ENCODE measurements at places on chromosomes 1 and 21.

DNA sequence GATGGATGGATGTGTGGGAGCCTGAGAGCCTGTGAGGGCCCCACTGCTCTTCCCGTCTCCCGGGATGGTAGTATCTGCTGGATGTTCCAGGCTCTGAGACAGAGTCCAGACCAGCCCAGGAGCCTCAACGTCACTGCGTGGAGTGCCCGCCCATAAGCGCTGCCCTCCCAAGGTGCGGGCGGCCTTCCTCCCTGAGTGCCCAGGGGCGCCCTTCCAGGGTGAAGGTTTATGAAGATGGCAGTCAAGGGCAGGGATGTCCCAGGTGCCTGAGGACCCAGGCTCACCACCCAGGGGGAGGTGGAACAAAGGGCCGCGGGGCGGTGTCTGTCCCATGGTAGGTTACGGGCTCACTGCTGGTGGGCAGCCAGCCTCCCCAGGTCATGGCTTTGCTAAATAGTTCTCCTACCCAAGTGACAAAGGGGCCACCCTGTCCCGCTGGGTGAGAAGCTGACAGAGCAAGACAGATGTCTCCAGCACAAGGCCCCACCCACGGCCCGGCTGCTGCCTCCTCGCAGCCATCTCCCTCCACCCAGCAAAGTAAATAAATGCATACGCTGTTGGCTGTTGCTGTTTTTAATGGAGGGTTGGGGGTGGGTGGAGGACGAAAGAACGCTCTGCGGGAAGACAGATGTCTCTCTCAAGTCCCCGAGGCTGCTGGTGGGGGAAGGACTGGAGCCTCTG, 9.0 kb upstream of the GPR153 start:
- peak; percentile 83 for DNase-seq

DNA sequence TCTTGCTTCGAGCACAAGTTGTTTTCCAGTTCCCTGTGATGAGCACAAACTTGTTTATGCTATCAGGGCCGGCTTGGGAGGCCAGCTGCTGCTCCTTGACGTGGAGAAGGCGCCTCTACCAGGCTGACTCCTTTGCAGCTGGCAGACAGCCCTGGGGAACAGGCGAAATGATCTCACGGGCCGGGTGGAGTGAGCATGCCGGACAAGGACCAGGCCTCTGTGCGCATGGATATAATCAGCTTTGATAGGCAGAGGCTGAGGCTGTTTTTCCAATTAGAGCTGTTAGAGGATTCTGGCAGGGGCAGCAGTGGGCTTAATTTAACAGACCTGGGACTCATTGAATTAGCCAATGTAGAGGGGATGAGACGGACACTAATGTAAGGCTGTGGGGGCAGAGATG, 38.9 kb downstream of the FAM163A start:
- DNase-seq = peak; percentile 98

GRCh38 chr1:33684396-33685179, 179.3 kb upstream of the HMGB4 start:
- DNase-seq = no peak

DNA sequence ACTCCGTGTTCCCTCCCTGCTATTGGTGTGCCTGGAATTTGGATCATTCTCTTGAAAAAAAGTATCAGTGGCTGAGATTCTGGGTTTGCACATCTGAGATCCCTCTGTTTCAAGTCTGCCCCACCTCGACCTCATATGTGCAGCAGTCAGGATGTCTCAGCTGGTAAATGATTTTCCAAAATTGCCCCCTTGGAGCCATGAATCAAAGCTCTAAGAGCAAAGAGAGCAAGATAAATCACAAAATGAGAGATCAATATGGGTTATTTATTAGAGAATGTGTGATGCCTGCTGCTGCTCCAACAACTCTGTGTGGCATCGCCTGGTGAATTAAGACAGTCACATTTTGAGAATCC, 8.5 kb downstream of the CRP start:
- DNase-seq = no peak

DNA sequence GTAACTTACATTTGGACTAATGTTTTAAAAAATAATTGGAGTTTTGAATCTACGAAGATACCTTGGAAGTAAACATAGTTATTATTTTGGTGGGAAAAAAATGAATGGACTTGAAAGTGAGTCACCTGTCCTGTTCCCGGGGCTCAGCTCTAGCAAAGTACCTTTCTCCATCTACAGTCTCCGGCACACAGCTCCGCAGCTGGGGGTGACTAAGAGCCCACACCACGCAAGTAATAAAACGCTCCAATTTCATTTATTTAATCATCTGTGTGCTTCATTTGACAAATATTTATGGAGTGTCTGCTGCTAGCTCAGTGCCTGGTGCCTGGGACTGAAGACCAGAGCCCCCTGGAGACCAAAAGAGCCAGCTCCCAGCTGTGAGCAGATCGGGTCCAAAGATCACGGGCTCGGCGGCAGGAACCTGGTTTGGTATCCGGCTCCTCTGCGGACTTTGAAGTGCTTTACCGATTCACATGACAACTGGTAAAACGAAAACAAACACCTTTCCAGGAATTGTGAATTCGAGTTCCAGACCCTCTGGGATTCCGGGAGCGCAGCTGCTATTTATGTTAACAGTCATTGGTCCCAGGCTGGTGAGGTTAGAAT, 1.7 kb upstream of the RIPK4 start:
- peak; percentile 63 for DNase-seq

GRCh38 chr21:33135925-33136324, 66.0 kb downstream of the OLIG1 start:
- no peak for DNase-seq

DNA sequence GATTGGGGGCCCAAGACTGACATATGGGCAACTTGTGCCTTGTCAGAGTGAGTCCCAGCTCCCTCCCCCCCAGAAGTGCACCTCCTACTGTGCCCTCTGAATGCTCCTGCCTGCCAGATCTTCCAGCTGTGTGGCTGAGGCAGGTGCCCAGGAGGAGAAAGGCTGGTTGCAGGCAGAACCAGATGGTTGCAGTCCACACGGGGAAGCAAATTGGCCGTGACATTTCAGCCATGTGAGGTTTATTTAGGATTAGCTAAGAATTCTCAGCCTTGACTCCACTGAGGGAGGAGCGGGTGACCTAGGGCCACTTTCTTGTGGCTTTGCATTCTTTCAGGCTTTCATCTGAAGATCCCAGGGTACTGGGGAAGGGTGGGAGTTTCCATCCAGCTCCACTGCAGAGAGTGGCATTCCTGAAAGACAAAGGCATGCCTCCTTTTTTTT, 33.8 kb downstream of the PEX14 start:
- DNase-seq = peak; percentile 46

GRCh38 chr1:53511933-53512806, 53.0 kb downstream of the DMRTB1 start:
- DNase-seq = no peak

DNA sequence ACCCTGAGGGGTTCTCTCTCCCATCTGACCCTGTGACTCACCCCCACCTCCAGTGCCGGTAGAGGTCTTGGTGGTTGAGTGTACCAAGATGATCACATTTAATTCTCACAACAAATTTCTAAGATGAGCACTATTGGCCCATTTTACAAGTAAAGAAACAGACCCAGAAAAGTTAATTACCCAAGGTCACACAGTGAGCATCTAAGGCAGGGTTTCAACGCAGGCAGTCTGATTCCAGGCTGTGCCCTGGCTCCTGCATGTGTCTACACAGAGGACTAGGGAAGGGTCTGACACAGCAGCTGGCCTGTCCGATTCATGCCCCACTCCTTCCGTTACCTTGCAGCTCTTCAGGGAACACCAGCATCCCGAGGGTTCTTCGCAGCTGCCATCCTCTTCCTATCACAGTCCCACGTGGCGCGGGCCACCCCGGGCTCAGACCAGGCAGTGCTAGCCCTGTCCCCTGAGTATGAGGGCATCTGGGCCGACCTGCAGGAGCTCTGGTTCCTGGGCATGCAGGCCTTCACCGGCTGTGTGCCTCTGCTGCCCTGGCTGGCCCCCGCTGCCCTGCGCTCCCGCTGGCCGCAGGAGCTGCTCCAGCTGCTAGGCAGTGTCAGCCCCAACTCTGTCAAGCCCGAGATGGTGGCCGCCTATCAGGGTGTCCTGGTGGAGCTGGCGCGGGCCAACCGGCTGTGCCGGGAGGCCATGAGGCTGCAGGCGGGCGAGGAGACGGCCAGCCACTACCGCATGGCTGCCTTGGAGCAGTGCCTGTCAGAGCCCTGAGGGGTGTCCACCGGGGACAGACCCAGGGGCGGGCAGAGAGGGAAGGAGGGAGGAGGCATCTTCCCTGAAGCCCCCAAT, 7.5 kb downstream of the NCDN start:
- DNase-seq = no peak

DNA sequence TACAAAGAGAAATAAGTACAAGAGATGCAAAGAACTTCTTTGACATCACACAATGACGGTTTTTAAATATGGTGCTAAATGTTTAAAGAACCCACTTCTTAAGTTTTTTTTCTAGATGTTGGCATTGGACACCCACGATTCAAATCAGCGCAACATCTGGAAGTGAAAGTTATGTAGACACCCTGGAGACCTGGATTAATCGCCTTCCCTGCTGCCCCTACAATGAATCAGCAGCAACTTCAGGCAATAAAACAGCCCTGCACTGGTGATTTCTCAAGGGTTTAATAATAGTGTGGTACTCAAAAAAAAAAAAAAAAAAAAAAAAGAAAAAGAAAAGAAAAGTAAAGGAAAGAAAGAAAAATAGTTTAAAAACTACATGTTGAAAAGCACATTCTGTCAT, 248.3 kb downstream of the NUF2 start:
- no peak for DNase-seq

GRCh38 chr1:1907098-1907736, 7.8 kb upstream of the CALML6 start:
- no peak for DNase-seq

- DNase-seq = no peak
These were observed 190.7 kb upstream of the RUNX1 start for GRCh38 chr21:35239811-35240219.

DNA sequence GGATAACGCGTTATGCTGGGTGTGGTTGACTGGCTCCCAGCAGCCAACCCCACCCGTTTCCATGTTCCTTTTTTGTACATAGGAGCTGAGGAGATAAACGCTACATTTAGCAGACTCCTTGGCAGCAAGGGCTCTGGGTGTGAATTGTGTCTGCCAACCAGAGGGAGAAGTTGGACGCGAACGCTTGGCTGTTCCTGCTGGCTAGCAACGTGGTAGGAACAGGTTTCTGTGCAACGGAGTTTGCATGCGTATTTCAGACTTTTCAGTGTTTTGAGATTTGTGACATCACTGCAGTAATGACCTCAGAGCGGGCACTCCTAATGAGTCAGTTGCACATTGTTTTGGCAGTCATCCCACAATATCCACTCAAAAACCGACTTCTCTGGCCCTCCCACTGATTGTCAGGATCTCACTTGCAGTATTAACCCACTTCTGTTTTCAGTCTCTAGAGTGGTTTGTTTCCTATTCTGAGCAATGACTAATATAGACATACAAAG, 98.7 kb upstream of the RGS1 start:
- peak; percentile 78 for DNase-seq

DNA sequence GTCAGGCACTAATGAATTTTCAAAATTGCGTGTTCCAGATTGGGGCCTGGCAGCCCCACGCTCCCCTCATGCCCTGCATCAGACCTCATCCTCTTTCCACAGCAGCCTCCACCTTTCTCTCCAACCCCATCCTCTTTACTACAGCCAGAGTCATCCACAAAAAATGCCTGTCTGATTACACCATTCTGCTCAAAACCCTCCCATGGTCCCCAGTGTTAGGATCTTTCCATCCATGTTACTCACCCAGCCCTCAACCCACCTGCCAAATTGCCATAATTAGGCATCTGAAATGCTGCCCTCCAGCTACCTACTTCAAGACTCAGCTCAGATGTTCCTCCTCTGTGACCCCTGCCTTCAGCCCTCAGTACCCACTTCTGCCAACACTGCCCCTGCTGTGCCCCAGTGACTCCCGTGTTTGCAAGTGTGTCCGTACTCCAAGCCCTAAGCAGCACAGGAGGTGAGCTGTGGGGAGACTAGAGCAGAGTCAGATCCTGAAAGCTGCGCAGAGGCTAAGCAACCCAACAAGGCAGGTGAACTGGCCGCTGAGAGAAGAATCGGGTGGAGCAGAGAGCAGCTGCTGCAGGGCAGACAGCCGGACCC, 715 bp upstream of the ARTN start:
- no peak for DNase-seq

- no peak for DNase-seq
These were observed 79.1 kb upstream of the OLIG2 start for GRCh38 chr21:32946654-32947053.

- DNase-seq = no peak
These were observed 9.5 kb downstream of the CDC73 start for GRCh38 chr1:193131266-193131860.

- no peak for DNase-seq
These were observed 38.7 kb downstream of the ALPL start for GRCh38 chr1:21547876-21548275.

DNA sequence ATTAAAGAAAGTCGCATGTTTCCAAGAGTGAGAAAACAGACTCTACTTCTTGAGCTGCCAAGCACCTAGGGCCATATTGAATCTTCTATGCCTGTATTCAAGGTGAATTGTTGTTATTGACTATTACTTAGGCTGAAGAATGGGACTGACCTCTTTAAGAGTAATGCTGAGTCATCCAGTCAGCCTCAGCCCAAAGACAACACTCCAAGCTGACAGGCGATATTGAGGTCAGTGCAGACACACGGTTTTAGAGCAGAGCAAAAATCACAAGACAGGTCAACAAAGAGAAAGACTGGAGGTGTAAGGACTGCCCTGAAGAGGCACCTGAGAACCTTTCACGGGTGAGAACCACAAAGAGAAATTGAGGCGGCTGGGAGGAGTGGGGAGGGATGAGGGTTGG, 146.9 kb downstream of the MIS18A start:
- no peak for DNase-seq

GRCh38 chr1:7592120-7592798, 178.8 kb upstream of the VAMP3 start:
- peak; percentile 46 for DNase-seq

DNA sequence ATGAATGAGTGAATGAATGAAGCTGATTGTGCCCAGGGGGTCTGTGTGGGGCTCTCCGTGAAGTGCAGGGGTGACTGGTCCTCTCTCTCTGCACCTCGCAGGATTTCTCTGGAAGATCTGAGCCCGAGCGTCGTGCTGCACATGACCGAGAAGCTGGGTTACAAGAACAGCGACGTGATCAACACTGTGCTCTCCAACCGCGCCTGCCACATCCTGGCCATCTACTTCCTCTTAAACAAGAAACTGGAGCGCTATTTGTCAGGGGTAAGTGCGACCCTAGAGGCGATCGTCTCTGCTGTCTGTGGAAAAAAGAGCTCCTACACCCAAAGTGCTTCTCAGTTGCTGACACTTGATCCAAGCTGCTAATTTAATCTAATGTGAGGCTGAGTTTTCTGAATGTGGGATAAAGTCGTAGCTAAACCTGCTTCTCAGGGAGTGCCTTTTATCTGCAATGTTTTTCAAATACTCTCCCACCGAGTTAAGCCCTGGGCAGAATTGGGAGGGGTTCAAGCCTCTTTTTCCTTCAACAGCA, 101.7 kb downstream of the HUNK start:
- no peak for DNase-seq

DNA sequence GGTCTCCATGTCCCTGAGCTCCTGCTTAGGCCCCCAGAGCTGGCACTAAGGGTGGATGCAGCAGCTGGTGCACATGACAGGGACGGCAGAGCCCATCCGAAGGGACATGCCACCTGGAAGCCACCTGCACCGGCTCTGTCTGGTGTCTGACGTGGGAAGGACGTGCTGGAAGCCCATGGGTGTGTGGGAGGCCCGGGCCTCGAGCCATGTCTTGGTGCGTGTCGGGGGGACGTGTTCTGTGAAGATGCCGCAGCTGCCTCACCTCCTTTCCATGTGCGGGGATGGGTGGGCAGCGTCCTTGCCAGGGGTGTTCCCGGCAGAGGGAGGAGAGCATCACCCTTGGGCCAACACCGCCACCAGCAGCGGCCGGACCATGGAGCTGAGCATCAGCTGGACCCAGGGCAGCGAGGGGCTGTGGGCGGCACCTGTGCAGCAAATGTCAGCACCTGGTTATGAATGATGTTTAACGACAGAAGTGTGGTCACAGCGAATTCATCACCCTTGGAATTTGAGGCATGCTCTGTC, 15.5 kb upstream of the POFUT2 start:
- peak; percentile 74 for DNase-seq

All from sigmoid colon (tissue), 7 donors.